ENCODE measurements at places on chromosomes 12 and 14. TPM values are rescaled to one million over a fixed set of nuclear protein-coding genes. Genes with fewer than 3 reads are reported as not detected.

DNA sequence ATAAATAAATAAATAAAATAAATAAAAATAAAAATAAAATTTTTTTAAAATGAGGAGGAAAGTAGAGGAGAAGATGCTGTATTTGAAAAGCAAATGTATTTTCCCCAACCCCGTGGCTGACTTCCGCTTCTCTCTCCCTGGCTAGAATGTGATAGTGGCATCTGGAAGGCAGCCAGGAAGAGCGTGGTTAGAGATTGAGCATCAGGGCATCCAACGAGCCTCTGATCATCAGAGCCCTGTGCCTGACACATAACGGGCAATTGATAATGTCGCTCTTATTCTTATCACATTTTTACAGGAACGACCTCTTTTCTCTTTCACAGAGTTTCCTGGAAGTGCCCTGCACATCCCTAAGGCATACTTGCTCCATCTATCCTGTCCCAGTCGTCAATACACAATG, 496.9 kb upstream of the TMEM132C start:
- H3K4me1 ChIP-seq = no peaks in the 10 kb centered on the region
- no peak for DNase-seq

DNA sequence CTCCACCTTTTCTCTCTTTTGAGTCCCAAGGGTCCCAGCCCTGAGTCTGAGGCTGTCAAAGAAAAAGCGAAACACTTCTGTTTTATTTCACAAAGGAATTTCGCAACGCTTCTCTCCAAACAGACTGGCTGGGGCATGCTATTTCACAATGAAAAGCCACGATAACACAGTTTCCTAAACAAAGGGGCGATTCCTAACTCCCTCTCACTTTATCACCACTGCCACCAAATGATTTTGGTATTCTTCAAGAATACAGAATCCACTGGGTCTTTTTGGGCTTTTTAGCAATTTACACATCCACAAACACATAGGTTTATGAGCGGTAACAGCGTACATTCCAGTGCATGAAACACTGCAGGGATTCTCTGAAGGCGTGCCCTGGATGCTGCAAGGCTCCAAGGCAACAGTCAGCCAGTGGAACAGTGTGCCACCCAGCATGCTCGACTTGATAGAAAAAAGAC, 161.2 kb downstream of the DAD1 start:
- H3K27me3 ChIP-seq = no peaks in the 10 kb centered on the region
- peak overlapping the region; percentile 6 for H3K27ac ChIP-seq
- H3K4me1 ChIP-seq = peaks cover 7% of the 10 kb centered on the region
- H3K36me3 ChIP-seq = no peaks in the 10 kb centered on the region
- H3K4me3 ChIP-seq = no peak overlapping the region

DNA sequence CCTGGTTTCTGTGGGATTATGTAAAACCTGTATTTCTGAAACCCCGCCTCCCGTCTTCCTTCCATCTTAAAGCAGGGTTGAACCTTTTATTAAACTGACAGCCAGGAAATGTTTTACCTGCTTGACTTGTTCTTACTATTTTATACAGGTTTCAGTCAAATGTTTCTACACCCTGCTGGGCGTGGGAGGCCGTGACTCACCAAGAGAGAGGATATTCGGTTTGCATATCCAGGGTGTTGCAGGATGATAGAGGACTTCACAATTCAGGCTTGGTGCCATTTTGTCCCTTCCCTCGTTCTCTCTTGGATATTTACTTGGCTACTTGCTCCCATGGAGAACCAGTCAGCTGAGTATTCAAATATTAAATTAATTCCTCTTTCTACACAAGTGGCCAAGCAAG, 69.7 kb downstream of the ARF6 start:
- no peak overlapping the region for H3K4me3 ChIP-seq
- H3K27me3 ChIP-seq = peaks cover 1% of the 10 kb centered on the region
- no peak overlapping the region for H3K27ac ChIP-seq
- DNase-seq = no peak
- no peaks in the 10 kb centered on the region for H3K4me1 ChIP-seq

GRCh38 chr12:87253157-87253556, 776.0 kb downstream of the C12orf50 start:
- H3K36me3 ChIP-seq = no peaks in the 10 kb centered on the region
- H3K27ac ChIP-seq = no peak overlapping the region
- H3K27me3 ChIP-seq = no peaks in the 10 kb centered on the region
- no peak overlapping the region for H3K4me3 ChIP-seq
- no peak for DNase-seq

DNA sequence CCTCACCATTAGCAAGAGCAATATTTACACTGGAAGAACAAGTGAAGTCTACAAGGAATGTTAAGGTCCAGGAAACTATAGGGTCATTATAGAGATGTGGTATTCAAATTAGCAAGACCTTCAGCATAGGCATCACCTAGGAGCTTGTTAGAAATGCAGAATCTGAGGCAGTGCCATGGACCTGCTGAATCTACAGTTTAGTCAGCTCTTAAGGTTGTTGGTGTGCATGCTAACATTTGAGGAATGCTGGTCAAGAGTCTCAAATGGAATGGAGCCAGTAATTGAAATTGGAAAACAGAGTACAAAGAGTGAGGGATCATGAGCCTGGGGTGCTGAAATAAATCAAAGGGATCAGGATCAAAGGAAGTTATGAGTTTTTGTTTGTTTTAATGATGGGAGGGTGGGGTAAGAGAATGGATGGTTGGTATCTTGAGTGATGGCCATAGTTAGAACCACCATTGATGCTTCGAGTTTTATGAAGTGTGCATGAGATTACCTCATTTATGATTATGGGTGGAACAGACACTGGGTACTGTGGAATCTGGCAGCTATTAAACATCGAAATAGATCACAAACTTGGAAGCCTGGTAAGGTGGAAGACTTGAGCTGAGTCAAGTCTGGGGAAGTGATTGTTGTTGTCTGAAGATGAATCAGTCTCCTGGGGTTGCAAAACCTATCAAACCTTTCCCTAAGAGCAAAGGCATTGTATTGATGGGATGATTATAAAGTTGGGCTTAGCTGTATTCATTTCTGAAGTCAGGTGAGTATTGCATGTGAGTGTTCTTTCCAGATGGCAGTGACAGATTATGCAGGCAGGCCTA, 323.3 kb upstream of the E2F7 start:
- no peak overlapping the region for H3K4me3 ChIP-seq
- no peak for DNase-seq
- peaks cover 32% of the 10 kb centered on the region for H3K4me1 ChIP-seq

GRCh38 chr12:123115409-123116121, 35.3 kb downstream of the PITPNM2 start:
- DNase-seq = no peak
- H3K36me3 ChIP-seq = no peaks in the 10 kb centered on the region
- H3K27me3 ChIP-seq = peaks cover 2% of the 10 kb centered on the region
- H3K27ac ChIP-seq = no peak overlapping the region

DNA sequence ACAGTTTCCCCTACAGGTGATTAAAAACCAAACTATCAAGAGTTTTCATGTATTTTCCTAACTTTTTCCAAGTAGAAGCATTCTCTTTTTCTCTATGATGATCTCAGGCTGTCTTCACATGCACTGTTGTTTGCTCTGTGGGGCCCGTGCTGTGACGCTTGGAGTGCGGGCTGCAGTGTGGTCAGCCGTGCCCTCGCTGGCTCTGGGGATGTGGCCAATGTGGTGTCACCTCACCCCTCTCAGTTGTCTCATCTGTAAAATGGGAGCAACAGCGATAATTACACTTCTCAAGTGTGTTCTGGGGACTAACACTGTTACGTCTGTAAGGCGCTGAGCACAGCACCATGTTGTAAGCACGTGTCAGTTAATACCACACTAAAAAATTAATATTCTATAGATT, 28.6 kb downstream of the DDX51 start:
- peak overlapping the region; percentile 60 for H3K4me3 ChIP-seq
- no peak for DNase-seq

DNA sequence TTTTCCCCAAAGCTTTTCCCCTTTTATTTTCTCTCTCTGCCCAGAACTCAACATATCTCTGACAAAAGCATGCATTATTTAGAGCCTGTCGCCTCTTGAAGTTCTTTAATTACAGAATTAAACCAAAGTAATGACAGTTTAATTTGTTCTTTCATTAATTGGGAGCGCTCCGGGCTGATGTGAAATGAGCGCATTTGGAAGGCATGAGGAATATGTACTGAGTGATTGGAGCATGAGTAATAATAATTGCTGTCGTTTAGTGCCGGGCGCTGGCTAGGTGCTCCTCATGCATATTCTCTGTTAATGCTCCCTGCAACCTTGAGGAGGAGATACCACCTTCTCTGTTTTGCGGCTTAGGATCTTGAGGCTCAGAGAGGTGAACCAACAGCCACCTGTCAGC, 120.5 kb downstream of the SLC25A47 start:
- peaks cover 37% of the 10 kb centered on the region for H3K4me1 ChIP-seq
- DNase-seq = no peak
- H3K36me3 ChIP-seq = no peaks in the 10 kb centered on the region
- H3K4me3 ChIP-seq = no peak overlapping the region

GRCh38 chr14:95515596-95516552, 576 bp downstream of the SYNE3 start:
- peak; percentile 61 for DNase-seq
- no peaks in the 10 kb centered on the region for H3K36me3 ChIP-seq
- peaks cover 4% of the 10 kb centered on the region for H3K4me1 ChIP-seq
- H3K4me3 ChIP-seq = peak overlapping the region; percentile 42
- no peak overlapping the region for H3K27ac ChIP-seq

GRCh38 chr14:69317102-69317755, 57.3 kb downstream of the GALNT16 start:
- peaks cover 10% of the 10 kb centered on the region for H3K4me1 ChIP-seq
- no peak for DNase-seq
- no peak overlapping the region for H3K4me3 ChIP-seq
- no peaks in the 10 kb centered on the region for H3K36me3 ChIP-seq

GRCh38 chr12:131547555-131547954, 163.3 kb upstream of the SFSWAP start:
- DNase-seq = no peak
- no peak overlapping the region for H3K4me3 ChIP-seq
- no peaks in the 10 kb centered on the region for H3K4me1 ChIP-seq
- H3K27me3 ChIP-seq = no peaks in the 10 kb centered on the region
- H3K36me3 ChIP-seq = no peaks in the 10 kb centered on the region

The GUCY2C gene
- 0.36 TPM for total RNA-seq

The PIK3C2G gene
- total RNA-seq = not detected

The ENDOU gene
- total RNA-seq = 1.6 TPM

The KRT6A gene
- not detected for total RNA-seq

DNA sequence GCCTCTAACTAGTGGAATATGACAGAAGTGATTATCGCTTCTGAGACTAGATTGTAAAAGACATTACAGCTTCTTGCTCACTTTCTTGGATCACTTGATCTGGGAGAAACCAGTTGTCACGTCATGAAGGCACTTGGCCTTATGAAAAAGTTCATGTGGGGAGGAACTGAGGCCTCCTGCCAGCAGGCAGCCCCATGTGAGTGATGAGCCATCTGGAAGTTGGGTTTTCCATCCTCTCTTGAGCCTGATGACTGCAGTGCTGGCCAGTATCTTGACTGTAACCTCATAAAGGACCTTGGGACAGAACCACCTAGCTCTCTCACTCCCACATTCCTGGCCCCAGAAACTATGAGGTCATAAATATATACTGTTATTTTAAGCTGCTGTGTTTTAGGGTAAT, 28.0 kb downstream of the TTLL5 start:
- no peaks in the 10 kb centered on the region for H3K4me1 ChIP-seq
- no peak for DNase-seq
- H3K4me3 ChIP-seq = no peak overlapping the region
- no peaks in the 10 kb centered on the region for H3K27me3 ChIP-seq
- peaks cover 34% of the 10 kb centered on the region for H3K36me3 ChIP-seq

The GPR132 gene
- total RNA-seq = not detected

DNA sequence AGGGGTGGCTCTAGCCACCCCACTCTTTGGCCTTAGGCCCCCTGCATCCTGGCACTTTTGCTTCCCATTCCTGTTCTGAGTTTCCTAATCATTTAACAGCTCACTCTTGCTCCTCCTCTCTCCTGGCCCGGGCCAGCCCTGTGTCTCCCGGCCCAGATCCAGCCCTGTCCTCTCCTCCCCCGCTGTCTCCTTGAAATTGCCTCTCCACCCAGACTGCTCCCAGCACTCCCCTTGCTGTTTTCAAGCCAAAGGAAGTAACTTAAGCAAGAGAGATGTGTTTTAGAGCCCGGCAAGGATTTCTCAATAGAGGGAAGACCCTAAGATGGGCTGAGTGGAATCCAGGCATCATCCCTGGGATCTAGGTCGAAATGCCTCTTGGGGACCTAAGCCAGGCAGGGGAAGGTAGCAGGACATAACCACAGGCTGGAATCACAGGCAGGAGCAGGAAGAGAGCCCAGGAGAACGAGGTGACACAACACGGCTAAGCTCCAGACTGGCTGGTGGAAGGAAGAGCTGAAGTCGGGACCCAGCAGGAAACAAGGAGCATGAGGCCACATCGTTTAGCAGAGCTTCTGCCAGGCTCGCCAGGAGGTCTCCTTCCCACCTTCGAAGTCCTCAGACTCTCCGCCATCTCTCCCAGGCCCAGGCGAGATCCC, 2.0 kb upstream of the LRP1-AS start:
- H3K4me1 ChIP-seq = peaks cover 55% of the 10 kb centered on the region
- DNase-seq = no peak
- peak overlapping the region; percentile 65 for H3K4me3 ChIP-seq
- H3K36me3 ChIP-seq = peaks cover 5% of the 10 kb centered on the region

GRCh38 chr12:28083840-28084678, 106.2 kb upstream of the CCDC91 start:
- no peaks in the 10 kb centered on the region for H3K36me3 ChIP-seq
- DNase-seq = no peak

The POTEM gene
- not detected for total RNA-seq

DNA sequence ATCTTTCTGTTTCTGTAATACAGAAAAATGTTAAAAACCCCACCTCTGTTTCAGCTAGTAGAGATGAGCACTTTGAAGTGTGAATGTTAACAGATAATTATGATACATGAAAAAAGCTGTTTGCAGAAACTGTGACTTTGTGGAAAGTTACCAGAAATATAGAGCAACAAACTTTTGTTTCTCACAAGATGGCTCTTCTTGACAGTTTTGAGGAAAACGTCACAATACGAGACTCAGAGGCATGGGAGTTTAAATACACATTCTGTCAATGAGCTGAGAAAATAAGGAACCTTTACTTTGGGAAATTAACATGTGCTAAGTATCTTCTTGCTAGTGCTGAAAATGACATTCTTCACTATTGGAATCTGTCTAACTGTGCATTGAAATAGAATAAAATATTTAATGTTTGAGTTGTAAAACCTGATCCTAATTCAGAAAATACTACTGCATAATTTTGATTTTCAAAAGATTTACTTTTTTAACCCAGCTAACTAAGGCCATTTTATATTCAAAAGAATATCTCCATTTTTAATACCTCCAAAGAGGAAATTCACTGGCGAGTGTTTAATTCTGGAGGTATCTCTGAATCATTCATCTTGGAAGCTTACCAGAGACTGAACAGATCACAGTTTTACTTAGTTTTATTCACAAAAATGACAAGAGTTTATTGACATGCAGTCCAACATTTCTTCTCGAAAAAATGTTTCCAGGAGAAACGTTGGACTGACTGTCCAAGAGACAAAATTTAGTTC, 308.9 kb upstream of the LRFN5 start:
- H3K27me3 ChIP-seq = no peaks in the 10 kb centered on the region
- no peak for DNase-seq
- no peak overlapping the region for H3K27ac ChIP-seq
- no peak overlapping the region for H3K4me3 ChIP-seq

- H3K4me3 ChIP-seq = no peak overlapping the region
- no peak for DNase-seq
- H3K27ac ChIP-seq = no peak overlapping the region
- peaks cover 14% of the 10 kb centered on the region for H3K27me3 ChIP-seq
- no peaks in the 10 kb centered on the region for H3K4me1 ChIP-seq
Measured at GRCh38 chr12:127290251-127290650, 976.7 kb upstream of the TMEM132C start.
